ENCODE measurements at places on chromosomes 4 and X.

DNA sequence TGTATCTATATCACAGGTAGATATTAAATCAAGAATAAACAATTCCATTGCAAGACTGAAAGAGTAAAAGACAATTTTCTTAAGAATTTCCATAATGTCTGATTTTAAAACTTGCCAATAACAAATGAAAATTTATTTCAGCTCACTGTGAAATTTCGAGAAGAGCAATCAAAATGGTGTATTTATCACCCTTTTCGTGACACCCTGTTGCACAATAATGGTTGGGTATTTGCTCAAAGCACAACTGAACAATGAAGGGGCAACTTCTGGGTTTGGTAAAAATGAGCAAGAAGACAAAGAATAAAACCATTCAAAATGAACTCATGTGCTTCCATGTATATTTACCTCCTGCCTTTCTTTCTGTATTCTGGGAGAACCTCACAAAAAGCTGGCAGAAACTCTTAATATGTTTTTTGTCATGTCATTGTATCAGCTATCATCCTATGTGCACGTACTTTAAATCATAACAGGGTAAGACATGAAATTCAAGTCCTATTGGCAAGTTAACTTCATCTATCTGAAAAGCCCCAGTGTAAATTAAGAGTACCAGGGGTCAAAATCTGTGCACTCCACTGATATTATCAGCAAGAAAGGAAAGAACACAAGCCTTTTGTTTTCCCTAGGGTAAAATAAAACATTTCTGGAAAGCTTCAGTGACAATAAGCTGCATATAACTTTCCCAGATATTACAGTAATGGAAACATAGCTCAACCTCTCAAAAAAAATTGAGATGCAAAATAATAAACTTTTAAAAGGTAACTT lies 126.9 kb upstream of the CBR4 start:
- DNase-seq, result no peak

DNA sequence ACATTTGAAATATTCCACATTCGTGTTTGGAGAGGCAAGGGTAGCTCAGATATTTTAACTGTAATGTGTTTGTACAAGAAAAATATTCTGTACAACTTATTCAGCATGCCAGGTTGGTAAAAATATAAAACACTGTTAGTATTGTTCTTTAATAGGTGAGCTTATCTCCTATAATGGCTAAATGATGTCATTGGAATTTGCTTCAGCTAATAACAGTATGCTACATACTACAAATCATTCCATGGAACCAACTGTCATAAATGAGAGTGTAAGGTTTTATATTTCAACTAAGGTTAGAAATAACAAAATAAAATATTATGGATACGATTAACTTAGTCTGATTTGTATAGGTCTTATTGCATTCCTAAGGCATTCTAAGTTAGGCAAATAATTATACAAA lies 206.6 kb downstream of the ADGRL3 start:
- no peak for DNase-seq

GRCh38 chr4:124389591-124389990 lies 322.9 kb downstream of the ANKRD50 start:
- no peak for DNase-seq

DNA sequence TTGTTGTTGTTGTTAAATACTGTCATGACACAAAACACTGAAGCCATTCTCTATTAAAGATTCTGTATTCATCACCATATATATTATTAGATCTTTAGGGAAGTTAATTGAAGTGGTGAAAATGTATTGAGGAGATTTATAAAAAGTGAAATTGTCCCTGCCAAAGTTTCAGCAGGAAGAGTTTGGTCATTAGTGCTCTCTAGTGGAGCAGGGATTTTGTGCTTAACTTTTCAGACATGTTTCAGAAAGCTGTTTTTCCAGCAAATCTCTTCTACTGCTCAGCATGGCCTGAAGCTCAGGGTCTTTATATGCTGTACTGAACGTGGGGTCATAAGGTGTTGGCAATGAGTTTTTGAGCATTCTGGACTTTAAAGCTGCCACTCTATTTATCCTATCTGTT lies 36.7 kb upstream of the CXXC4 start:
- no peak for DNase-seq

GRCh38 chr4:153207027-153207426 lies 2.8 kb downstream of the TRIM2 start:
- DNase-seq, result peak; percentile 26

DNA sequence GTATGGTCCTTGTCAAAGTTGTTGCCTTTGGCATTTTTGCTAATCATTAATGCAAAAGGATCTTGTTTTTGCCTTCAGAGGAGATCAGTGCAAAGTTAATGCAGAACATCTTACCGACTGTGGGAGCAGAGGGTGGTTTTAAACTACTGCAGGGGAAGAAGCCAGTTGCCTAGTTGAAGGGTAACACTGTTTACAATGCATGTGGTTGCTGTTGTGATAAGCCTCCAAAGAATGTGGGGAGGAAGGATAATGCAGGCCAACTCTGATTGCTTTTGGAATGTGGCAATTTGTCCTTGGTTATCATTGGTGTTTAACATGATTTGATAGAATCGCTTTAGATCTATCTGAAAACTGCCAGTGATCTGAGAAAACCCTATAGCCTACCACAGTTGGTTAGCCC lies 204.3 kb upstream of the TLL1 start:
- no peak for DNase-seq

DNA sequence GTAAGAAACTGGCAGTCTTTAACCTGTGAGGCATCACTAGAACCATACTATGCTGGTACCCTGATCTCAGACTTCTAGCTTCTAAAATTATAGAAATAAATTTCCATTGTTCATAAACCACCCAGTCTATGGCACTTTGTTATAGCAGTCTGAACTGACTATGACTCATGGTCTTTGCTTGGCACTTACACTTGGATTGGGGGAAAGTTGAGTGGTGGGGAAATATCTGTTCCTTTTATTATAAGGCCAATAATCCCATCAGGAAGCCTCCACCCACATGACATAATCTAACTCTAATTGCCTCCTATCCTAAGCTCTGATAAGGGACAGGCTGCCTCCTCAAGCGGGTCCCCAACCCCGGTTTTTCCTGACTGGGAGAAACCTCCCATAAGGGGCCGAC lies 61.4 kb upstream of the PACRGL start:
- no peak for DNase-seq

DNA sequence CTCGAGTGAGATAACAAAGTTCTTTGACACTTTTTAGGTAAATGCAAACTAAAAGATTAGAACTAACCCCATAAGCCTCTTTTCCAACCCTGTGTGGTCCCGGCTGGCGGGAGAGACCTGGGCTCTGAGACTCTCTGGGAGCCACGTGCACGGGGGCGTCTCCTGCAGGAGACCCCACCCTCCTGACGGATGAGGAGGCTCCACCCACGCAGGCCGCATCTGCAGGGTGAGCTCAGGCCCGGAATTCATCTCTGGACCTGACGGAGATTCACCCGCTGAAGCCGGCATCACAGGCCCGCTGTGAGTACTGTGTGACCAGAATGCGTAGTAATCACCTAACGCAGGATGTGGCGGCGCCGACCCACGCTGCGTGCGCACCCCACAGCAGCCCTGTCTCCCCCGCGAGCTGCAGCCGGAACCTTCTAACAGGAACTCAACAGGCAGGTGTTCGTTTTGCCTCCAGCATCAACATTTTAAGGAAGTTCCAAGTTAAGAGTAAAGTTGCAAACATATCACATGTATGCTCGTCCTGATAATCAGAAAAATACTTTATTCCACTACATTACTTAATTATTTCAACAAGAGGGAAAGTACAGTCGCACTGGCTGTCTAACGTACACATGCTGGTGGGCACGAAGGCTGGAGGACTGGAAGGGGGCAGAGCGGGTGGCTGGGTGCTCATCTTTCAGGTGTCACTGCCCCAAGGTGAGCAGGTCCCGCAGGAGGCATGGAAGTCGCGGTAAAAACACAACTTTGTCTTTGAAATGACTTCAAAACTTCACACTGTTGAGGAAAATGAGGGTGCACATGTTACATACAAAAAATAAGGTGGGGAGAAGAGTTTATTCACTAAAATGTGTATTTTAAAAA lies 44.5 kb downstream of the FGFRL1 start:
- DNase-seq, result peak; percentile 85

GRCh38 chrX:136259543-136259942 lies 8.3 kb upstream of the MAP7D3 start:
- peak; percentile 15 for DNase-seq

GRCh38 chr4:179467878-179468277 lies 2025.6 kb upstream of the AGA start:
- DNase-seq, result no peak

DNA sequence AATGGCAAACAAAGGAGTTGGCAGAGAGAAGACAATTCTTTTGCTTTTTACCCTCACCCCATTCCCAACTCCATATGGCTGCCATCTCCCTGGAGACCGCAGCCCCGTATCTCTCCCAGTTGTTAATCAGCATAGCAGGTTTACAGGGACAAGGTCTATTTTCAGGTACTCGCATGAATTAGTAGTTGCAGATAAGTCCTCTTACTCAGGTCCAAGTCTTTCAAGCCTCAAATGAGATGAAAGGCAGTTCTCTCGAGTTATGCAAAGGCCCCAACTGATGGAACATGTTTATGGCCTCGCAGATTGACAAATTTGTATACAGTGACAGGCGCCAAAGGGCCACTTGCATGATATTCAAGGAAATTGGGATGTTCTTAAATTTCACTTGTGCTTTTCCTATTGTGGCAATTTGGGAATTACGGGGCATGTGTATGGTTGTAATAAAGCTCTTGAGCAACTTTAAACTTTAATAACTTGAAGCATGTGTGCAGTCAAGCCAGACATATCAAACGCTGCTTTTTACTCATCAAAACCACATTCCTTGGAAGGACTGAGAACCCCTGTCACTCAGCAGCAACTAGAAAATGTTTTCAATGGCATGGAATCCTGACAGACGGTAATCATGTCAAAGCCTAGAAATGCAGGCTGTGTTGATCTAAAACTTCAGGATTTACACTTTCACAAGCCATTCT lies 45.1 kb downstream of the KDR start:
- DNase-seq, result no peak

DNA sequence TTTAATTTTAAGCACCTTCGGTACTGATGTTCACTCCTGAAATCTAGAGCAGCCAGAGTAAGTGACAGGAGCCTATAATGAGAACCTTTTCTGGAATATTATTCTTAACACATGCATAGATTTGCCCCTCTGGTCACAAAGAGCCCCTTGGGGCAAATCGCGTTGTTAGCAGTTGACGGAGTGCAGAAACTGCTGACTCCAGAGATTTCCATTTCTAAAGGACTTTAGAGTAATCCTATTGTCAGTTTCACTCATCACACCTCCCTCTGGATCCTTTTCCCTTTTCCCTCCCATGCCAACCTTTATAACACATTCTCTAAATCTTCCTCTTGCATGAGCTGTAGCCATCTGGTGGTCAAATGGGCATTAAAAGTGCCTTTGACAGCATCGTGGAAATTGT lies 264.9 kb upstream of the PRPS2 start:
- no peak for DNase-seq

DNA sequence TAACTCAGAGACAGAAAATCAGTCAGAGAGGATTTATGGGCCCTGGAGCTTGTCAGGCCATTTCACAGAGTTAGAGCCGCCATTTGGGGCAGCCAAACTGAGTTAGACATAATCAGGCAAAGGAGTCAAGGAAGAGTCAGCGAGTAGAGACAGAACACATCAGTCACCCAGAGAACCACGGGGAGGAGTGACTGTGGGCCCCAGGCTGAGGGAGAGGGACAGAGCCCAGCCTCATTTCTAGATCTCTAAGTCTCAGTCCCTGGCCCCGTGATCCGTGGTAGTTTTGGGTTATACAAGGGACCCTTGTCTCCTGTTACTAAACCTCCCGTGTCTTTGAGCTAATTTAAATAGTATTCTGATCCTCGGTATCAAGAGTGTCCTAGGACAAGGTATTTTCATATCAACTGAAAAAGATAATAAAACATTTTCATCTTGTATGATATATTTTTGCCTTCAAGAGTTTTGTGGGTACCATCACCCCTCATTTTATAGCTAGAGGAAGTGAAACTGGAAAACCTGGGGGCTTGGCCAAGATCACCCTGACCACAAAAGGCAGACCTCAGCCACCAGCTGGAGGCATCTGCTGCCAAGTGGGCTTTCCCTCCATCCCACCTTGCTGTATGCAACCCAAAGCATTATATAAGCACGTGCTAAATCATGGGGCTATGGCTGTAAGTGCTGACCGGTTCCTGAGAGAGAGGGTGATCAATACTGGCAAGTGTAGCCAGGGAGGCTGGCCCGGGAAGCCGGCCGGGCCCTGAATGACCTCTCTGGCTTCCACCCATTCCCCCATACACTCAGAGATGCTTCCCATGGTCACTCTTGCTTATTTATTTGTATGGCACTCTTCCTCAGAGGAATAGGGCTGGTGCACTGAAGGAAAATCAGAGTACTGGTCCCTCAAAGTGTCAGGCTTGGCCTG lies 204.1 kb downstream of the BCOR start:
- DNase-seq, result no peak

DNA sequence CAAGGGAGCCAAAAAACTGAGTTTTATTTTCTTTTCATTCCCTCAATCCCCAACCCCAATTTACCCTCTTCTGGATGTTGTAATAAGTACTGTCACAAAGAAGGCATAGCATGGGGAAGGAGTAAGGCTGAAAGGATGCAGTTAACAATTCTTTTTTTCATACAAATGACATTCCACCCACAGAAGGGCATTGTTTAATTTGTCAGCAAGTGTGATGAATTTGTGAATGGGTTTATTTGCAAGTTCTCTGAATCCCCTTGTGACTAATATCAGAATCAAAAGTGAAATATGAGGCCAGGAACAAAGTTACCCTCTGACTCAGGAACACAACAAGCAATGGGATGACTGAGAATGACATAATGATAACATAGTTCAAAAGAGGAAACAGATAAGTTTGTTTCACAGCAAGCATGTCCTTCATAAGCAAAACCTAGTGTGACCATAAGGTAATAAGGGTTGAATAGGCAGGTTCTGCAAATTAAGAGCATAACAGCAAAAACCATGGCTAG lies 2.1 kb downstream of the GEMIN8 start:
- no peak for DNase-seq

- DNase-seq, result no peak
These were observed 180.7 kb downstream of the ADGRL3 start for GRCh38 chr4:61380865-61381264.

DNA sequence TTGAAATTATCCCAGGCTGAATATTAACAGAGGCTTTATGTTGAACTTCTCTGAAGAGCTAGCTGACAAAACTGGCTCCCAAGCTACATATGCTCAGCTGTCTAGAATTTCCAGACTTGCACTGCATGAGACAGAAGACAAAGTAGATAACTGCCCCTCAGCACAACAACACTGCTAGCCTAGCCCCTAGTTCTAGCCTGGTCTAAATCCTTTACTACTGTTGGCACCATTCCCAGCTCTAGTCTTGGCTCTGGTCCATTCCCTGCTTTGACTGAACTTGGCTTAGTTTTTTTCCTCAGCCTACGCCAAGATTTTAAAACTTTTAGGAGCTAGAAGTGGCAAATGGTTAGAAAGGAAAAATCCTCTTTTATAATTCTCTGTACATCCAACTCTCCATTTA lies 7.6 kb upstream of the OPHN1 start:
- DNase-seq, result no peak

DNA sequence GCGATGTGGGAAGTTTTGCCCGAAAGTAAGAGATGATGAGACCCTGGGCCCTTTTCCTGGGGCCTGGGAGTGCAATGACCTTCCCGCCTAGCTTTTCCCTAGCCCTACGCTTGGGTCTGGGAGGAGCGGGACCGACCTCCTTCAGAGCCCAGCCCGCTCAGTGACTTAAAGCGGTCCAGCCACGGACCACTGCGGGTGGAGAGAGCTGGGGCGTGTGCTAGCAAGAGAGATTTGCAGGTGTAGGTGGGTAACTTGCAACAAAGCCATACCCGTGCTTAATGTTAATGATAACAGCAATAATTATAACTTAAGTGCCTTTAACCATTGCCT lies 503 bp upstream of the PDE5A start:
- DNase-seq, result no peak

Data from stimulated activated CD4-positive, alpha-beta T cell treated with anti-CD3 and anti-CD28 coated beads, Interleukin-15, amount 100 ng/mL, for 24 hours (primary cell).